ENCODE measurements at places on chromosomes 13 and 19. TPM values are rescaled to one million over a fixed set of nuclear protein-coding genes. Genes with fewer than 3 reads are reported as not detected.

DNA sequence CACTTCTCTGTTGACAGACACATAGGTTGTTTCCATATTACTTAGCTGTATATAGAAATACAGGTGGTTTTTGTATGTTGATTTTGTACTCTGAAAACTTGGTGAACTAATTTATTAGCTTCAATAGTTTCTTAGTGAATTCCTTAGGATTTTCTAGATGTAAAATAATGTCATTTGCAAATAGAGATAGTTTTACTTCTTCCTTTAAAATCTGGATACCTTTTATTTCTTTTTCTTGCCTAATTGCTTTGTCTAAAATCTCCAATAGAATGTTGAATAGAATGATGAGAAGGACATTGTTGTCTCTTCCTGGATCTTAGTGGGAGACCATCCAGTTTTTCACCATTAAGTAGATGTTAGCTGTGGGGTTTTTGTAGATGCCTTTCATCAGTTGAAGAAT lies 18.7 kb downstream of the RB1 start:
- no peak for DNase-seq

GRCh38 chr19:33199441-33200265 lies 5.5 kb downstream of the LRP3 start:
- no peak for DNase-seq

The F10 gene
- 23.5 TPM for polyA plus RNA-seq

- no peak for DNase-seq
These were observed 27.4 kb downstream of the LATS2 start for GRCh38 chr13:21033856-21034602.

The LENG9 gene
- 0.99 TPM for polyA plus RNA-seq

DNA sequence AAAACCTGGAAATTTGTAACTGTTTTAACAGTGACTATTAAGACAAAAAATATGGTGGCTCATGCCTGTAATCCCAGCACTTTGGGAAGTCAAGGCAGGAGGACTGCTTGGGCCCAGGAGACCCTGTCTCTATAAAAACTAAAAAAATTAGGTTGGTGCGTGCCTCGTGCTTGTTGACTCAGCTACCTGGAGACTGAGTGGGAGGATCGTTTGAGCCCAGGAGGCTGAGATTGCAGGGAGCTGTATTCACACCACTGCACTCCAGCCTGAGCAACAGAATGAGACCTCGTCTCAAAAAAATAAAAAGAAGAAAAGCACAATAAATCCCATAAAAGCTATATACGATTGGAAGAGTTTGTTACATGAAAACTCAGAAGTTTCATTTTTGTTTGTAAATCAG lies 23.7 kb downstream of the KLF5 start:
- no peak for DNase-seq

- no peak for DNase-seq
These were observed 52.4 kb downstream of the TSHZ3 start for GRCh38 chr19:31296741-31297390.

DNA sequence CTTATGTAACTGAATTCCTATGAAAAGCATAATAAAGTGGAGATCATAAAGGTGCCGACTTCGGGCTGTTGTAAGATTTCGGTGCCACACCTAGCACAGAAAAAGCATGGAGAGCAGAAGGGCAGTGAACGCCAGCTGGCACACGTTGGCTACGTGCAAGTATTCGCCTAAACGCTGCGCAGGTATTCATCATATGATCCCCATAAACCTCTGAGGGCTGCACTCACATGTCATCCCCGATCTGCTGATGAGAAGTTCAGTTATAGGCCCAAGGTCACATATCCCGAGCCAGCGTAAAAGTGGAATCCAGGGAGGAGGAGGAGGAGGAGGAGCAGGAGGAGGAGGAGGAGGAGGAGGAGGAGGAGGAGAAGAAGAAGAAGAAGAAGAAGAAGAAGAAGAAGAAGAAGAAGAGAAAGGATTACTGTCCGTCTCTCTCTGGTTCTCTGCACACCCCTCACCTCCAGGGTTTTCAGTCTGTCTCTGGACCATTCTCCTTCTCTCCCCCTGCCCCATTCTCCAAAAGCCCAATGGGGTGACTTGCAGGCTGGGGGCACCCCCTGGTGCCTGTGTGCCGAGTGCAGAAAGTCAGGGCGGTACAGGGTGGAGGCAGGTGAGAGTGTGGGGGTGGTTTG lies 18.6 kb upstream of the CYP2S1 start:
- no peak for DNase-seq

The RFPL4A gene
- 0.34 TPM for polyA plus RNA-seq

- DNase-seq: peak; percentile 84
These were observed 587 bp downstream of the TMEM238 start for GRCh38 chr19:55383279-55384130.

DNA sequence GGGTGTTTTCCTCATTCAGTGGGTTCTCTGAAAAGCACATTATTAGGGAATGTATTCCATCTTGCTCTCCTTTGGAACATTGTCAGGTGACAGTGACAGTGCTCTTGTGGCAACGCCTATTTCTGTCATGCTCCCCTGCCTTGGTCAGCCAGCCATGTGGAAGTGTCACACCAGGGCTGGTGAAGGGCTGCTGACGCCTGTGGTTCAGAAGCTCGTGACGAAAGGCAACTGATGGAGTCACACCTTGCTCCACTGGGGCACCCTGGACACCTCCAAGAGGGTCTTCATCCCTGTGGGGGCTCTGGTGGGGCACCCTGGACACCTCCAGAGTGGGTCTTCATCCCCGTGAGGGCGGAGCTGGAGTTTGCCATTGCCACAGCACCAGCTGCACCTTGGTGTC lies 68.9 kb upstream of the GPR183 start:
- no peak for DNase-seq

The LILRB5 gene
- 8.3 TPM for polyA plus RNA-seq

The LRRC63 gene
- 0.25 TPM for polyA plus RNA-seq

GRCh38 chr13:23859904-23860303 lies 29.3 kb downstream of the MIPEP start:
- DNase-seq: no peak

The DEDD2 gene
- polyA plus RNA-seq: 12.2 TPM

The SHANK1 gene
- 17.2 TPM for polyA plus RNA-seq

DNA sequence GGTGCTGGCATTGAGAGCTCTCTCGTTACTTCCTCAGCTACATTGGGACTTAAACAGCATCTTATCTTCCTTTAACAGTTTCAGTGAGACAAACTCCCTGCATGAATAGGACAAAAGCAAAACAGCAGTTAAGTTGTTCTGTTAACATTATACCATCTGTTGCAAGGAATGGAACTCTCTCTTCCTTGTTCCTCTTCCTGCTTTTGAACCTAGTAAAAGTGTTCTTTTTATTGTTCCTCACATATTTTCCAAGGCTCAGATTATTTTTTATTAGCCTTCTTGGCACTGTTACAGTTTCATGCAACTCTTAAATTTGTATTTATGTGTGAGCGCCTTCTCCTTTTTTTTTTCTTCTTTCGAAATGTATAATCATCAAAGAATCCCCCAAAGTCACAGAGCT lies 202.6 kb upstream of the UFM1 start:
- DNase-seq: no peak

GRCh38 chr13:53126841-53127245 lies 98.2 kb downstream of the OLFM4 start:
- peak; percentile 96 for DNase-seq

DNA sequence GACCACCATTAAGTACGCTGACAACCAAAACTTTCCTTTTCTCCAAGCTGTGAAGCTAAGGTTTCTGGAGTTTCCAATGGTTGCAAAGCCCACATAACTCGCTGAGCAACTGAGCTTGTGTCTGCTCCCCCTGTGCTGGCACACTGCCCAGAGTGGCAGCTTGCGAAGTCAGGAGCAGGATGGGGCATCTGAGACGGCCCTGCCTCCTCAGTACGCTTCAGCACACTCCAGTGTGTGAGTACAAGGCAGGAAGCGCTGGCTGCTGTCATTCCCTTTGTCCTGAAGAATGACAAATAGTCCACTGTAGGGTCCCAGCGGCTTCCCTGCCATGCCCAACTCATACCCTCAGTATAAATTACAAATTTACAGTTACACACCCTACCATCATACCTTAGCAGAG lies 51.5 kb downstream of the SKA3 start:
- DNase-seq: no peak

DNA sequence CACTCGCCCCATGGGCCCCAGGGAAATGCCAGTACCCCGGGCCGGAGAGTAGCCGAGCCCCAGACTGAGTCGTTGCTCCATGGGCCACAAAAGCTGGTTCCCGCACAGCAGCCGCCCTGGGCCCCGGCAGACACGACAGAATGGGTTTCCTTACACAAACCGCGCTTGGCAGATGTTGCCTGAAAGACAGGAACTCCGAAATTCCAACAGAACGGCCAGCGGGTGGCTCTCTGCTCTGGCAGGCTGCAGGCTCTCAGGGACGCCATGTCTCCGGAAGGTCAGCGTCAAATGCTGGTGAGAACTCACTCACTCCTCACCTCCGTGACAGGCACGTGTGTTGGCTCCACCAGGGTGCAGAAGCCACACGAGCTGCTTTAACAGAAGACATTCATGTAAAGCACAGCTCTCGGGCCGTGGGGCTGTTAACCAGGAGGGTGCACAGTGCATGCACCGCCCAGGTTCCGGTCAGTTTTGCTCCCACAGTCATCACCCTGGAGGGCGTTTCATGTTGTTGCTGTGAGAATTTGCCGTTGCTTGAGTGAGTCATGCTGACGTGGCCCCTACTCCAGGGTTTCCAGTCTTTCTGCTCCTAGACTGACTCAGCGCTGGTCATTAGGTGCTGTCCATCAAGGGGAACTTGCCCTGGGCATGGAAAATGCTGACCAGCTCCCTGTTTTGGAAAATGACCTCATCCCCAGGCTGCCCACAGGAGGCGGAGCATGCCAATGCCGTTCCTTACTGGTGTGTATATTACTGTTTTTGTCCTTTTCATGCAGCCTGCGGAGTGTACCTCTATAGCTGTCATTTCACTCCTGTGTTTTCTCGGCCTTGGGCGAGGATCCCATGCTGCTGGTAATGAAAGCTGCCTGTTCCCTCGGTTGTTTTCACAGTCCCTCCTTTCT lies 44.8 kb downstream of the ANKRD10 start:
- peak; percentile 95 for DNase-seq

The LILRA6 gene
- 2.5 TPM for polyA plus RNA-seq

The NCR1 gene
- 0.68 TPM for polyA plus RNA-seq

GRCh38 chr19:50722201-50723013 lies 757 bp upstream of the CLEC11A start:
- no peak for DNase-seq

The SIGLEC9 gene
- 1.1 TPM for polyA plus RNA-seq

GRCh38 chr19:38213911-38214625 lies 10.0 kb downstream of the DPF1 start:
- DNase-seq: no peak

DNA sequence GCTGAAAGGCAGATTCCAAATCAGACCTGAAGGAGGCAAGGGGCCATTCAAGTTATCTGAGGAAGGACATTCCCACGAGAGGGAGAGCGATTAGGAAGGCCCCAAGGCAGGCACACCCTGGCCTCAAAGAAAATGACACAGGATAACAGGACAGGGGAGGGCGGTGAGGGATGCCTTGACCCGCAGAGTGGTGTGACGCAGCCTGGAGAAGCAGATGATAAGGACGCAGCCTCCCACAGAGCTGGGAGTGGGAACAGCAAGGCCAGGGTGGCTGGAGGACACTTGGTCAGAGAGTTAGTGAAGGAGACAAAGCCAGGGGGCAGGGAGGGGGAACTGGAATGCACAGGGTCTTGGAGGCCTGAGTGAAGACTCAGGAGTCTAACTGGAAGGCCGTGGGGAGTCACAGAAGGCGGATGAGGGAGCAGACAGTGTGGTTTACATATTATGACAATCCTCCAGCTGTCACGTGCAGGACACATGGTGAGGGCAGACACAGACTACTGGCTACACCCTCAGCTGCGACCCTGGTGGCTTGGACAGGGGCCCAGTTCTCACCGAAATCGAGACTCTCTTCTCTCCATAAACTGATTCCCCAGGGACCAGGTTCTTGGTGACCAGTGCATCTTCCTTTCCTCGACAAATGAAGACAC lies 5.8 kb upstream of the DYRK1B start:
- DNase-seq: peak; percentile 21

The SNRPA gene
- 70.9 TPM for polyA plus RNA-seq

- DNase-seq: no peak
These were observed 41.5 kb downstream of the ZNF682 start for GRCh38 chr19:19997656-19998268.

DNA sequence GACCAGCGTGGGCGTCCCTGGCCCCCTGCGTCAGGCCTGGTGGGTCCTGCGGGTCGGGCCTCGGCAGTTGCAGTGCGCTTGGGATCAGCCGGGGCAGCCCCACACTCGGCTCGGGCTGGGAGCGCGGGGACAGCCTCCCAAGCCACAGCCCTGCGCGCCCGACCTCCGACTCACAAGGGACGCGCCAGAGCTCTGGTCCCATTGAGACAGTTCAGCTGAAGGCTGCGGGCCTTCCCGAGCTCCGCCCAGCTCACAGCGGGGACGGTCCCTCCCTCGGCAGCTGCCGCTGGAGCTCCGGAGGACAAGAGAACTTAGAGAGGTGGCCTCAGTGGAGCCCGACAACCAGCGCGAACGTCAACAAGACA lies 45.7 kb upstream of the ZNF730 start:
- peak; percentile 74 for DNase-seq

- no peak for DNase-seq
These were observed 1407.7 kb upstream of the SLC10A2 start for GRCh38 chr13:104473936-104474335.

DNA sequence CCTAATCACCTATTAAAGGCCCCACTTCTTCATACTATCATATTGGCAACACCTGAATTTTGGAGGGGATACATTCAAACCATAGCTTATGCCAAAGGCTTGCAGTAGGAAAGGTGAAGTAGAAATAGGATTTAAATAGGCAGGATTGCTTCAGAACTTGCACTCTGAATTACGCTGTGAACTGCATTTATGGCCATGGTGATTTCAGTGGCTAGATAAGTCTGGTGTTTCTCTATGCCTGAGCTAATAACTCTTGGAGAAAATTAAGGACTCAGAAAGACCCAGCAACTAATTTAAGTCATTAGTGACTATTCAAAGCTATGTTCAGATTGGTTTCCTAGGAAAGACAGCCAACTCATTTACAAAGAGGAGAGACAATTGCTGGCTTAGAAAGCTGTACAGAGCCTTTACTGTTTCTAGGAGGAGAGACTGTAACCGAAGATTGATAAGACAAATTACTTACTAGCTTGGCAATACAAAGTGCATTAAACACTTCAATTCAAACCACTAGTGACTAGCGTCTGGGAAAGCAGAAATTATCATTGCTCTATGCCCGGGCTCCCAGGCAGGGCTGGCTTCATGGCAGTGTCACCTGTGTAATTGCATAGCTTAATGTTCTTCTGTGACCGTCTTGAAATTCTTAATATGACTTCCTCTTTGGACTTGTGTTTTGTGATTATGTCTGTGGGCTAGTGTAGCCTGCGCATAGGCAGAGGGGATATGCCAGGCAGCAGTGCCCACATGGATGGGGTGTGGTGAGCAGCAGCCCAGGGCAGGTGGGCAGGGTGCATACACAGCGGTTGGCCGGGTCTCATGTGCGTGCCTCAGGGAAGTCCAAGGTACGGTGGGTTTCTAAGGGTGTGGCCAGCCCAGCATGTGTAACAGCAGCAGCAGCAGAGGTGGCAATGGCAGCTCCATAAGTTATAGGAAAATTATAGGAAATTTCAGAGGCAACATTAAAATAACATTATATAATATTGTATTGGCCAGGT lies 60.1 kb downstream of the KL start:
- DNase-seq: no peak

The PEX11G gene
- polyA plus RNA-seq: 3.0 TPM

The MAB21L1 gene
- 8.3 TPM for polyA plus RNA-seq

All from muscle of back (tissue), 13 donors.